ENCODE measurements at places on chromosomes 6 and 20.

- DNase-seq: no peak
These were observed 314.2 kb downstream of the CDC5L start for GRCh38 chr6:44701637-44702101.

DNA sequence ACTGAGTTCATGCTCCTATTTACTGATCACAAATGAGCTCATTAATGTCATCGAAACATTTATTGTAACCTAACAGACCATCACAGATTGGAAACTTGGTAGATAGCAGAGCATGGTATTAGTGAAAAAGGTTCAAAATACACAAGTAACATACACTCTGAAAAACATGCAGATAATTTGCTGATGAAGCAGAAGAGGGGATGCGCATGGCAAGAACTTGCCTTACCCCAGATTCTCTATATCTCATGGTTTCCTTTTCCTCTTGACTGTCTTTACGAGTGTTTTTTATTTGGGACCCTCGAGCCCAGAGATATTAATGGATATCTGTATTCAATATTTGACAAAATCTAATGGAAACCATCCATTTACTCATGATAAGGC, 37.6 kb downstream of the QRSL1 start:
- DNase-seq: no peak

DNA sequence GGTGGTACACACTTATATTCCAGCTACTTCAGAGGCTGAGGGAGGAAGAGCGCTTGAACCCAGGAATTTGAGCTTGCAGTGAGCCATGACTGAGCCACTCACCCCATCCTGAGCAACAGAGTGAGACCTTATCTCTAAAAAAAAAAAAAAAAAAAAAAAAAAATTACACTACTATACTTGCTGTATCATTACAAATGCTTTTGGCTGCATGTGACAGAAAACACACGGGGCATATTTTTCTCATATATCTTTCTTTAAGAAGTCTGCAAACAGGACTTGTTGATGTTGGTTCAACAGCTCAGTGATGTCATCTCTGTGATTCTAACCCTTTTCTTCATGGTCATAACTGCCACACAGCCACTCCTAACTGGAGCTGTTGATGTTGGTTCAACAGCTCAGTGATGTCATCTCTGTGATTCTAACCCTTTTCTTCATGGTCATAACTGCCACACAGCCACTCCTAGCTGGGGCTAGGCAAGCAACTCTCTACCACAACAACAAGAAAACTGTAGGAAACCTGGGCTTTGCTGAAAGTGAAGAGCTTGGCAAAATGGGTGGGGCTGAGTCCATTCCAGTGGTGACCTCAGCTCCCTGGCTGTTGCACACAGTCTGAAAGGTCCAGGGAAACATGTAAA, 19.8 kb downstream of the MTFR2 start:
- no peak for DNase-seq

- no peak for DNase-seq
These were observed 80.1 kb downstream of the ADGRG6 start for GRCh38 chr6:142381845-142382378.

DNA sequence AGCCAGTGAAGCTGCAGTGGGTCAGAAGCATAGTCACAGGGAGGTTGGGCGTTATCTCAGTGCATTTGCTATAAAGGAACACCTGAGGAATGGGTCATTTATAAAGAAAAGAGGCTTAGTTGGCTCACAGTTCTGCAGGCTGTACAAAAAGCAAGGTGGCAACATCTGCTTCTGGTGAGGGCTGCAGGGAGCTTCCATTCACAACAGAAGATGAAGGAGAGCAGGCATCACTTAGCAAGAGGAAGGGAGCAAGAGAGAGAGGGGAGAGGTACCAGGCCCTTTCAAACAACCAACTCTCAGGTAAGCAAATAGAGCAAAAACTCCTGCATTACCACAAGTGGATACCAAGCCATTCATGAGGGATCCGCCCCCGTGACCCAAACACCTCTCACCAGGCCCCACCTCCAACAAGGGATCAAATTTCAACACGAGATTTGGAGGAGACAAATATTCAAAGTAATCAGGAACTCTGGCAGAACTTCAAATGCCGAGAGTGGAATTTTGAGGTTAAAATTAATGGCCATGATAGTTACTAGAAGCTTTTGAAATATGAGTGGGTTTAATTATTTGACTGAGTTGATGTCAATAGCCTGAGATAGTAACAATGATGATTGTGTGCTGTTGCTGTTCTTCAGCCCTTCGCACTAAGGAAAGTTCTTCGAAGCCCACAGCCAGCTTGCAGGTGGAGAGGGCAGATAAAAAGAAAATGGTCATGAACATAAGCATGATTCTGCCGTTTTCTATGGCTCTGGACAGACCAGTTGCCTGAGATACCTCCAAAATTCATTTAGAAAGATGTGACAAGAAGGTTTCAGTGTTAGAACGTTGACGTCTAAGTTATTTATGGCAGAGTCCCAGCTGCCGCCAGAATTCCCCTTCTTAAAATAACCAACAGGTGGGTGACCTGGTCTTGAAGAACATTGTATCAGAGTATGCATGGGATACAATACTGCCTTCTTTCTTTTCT, 55.3 kb upstream of the ADTRP start:
- DNase-seq: no peak

- DNase-seq: no peak
These were observed 560.4 kb downstream of the CD109 start for GRCh38 chr6:74256381-74256780.

DNA sequence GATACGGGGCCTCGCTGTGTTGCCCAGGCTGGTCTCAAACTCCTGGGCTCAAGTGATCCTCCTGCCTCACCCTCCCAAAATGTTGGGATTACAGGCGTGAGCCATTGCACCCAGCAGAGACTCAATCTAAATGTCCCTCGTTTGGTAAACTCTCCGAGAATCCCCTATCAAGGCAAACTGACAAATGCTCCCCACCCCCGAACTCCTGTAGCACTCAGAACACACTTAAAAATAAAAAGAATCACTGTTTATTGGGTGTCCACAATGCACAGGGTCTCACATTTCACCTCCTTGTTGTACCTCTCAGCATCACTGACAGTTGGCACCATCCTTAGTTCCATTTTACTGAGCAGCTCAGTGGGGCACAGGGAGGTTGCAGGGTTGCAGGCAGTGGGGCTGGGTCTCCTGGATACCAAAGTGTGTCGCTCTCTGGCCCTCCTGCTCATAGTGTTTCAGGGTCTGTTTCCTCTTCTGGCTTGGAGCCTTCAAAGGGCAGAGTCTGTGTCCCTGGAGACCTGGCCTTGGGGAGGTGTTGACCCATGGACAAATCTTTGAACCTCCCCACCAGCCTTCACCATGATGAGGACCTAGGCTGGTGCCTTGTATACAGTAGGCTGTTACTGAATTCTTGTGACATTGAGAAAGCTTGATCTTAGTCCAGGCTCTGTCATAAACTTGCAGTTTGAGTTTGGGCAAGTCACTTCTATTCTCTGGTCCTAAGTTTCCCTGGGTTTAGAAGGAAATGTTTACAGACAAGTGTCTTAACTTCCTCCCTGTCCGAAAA, 8.5 kb upstream of the SRC start:
- no peak for DNase-seq

- DNase-seq: no peak
These were observed 1.7 kb downstream of the STXBP5 start for GRCh38 chr6:147205690-147206600.

- no peak for DNase-seq
These were observed 327.3 kb downstream of the QKI start for GRCh38 chr6:163741743-163742363.

DNA sequence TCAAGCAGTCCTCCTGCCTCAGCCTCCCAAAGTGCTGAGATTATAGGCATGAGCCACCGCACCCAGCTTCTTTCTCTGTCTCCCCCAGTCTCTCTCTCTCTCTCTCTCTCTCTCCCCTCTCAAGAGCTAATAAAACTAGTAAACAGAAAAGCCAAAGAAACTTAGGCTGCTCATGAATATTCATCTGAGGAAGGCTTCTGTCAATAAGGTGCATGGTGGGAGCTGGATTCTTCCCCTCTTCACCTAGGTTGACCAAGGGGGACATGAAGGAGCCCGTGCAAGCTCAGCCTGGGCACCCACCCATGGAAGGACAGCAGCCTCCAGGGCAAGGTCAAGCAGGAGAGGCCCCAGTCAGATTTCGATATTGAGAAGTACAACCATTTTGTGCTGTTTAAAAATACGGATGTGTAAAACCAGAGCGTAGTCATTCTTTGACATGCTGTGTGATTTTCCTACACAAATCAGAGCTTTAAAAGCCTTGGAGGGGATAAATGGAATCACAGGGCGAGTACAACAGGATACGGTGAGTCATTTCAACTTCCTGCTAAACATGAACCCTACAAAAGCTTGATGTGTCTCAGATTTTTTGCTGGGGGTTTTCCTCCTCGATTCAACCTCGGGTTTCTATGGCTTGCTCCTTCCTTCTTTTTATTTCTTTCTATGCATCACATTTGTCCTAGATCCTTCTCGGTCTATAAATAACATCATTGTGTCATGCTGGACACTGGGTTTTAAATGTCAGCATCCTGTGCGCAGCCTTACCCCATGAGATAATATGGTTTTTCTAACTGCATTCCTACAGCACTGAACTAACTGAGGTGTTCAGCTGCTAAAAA, 368.9 kb upstream of the JARID2 start:
- no peak for DNase-seq

DNA sequence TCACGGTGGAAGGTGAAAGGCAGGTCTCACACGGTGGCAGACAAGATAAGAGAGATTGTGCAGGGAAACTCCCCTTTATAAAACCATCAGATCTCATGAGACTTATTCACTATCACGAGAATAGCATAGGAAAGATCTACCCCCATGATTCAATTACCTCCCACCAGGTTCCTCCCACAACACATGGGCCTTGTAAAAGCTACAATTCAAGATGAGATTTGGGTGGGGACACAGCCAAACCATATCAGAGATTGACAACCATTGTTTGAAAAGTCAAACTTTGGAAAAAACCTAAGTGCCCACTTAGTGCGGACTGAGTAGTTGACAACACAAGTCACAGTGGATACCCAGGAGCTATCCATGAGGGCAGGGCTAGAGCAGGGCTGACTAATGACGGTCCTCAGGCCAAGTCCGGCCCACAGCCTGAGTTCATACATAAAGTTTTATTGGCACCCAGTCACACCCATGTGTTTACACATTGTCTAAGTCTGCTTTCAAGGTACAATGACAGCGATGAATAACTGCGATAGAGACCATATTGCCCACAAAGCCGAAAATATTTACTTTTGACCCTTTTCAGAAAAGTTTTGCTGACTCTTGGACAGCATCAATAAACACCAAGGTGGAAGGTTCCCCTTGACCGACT, 33.8 kb upstream of the PMEPA1 start:
- no peak for DNase-seq

DNA sequence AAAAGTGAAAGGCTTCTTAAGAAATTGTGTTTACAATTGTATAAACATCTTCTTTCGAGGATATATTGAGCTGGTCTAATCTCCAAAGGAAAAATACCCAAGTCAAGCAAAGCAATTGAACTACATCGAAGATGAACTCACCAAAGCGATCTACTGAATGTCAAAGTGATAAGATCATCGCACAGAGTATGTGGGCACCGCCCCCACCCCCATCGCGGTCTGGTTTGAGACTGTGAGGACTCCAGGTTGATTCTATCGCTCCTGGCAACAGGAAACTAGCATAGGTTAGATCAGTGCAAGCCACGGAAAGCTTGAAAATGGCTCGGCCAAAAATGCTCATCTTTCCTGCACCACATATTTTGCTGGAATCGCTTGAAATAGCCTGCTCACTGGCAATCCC, 133.2 kb upstream of the RPS6KA2 start:
- DNase-seq: no peak

DNA sequence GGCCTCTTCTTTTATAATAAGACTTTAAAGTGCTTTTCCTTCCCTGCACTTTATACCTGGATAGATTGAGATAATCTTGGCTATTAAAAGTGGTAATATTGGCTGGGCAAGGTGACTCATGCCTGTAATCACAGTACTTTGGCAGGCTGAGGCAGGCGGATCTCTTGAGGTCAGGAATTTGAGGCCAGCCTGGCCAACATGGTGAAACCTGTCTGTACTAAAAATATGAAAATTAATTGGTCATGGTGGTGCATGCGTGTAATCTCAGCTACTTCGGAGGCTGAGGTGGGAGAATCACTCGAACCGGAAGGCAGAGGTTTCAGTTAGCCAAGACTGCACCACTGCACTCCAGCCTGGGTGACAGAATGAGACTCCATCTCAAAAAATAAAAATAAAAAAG, 197.1 kb upstream of the RGS17 start:
- no peak for DNase-seq

DNA sequence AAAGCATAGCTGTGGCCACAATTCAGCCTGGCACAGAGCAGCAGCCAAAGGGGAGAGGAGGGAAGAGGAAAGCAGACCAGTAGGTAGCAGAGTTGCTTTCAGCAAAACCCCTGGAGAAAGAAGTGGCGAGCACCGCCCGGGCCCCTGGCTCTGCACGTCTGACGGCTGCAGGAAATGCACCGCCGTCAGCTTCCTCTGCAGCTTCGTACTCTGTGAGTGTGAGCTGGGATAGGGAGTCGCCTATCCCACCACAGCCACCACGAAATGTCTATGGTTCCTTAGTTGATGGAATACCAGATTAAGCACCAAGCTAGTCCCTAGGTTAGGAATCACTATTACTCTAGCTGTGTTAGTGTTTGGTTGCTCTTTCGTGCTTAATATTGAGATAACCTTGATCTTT, 79.9 kb upstream of the NAA20 start:
- DNase-seq: no peak

DNA sequence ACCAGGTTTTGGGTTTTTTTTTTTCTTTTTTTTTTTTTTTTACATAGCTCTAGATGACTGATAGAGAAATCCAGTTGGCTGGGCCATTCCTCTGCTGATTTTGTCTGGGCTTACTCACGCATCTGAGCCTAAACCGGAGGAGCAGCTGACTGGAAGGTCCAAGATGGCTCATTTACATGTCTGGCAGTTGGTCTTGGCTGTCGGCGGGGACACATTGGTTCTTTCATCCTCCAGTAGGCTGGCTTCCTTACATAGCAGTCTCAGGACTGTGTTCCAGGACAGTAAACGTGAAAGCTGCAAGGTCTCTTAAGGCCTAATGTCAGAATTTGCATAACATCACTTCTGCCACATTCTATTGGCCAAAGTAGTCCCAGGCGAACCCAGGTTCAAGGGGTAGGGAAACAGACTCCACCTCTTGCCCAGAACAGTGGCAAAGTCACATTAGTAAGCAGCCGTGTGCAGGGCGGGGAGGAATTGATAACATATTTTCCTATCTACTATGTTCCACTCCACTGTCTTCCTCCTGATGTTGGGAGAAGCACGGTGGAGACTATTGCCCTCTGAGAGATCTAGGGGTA, 87.0 kb downstream of the CDH22 start:
- no peak for DNase-seq

DNA sequence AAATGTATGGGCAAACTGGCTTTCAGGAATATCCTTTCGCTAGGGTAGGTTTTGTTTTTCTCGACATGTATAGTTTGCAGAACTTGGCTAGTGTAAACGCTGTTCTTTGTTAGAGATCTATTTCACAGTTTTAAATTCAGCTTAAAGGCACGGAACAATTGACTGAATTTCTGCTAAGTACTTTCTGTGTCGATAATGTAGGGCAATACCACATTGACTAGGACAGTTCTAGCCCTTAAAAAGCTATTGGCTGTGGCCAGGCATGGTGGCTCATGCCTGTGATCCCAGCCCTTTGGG, 92.8 kb downstream of the CEP57L1 start:
- DNase-seq: no peak
